Activated CD4-positive, alpha-beta memory T cell treated with anti-CD3 and anti-CD28 coated beads for 36 hours (primary cell): ENCODE measurements at places on chromosomes 1 and 21. TPM values are rescaled to one million over a fixed set of nuclear protein-coding genes. Genes with fewer than 3 reads are reported as not detected.

DNA sequence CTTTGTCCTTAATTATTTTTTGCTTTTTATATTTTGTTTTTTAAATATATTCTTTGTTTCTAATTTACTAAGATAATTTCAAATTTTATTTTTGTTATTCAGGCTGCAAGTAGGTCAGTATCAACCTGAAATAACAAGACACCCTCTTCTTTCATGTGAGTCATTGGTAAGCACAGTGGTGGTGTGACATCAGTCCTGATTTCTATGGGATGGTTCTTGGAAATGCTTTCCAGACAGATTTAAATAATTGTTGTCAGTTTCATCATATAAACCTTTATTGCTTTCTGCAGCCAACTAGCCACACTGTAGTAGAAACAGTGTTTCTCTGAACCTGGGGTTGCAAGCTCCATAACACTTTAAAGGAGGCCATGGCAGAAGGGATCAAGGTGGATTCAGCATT lies 157.5 kb upstream of the C21orf91 start:
- DNase-seq, result no peak

DNA sequence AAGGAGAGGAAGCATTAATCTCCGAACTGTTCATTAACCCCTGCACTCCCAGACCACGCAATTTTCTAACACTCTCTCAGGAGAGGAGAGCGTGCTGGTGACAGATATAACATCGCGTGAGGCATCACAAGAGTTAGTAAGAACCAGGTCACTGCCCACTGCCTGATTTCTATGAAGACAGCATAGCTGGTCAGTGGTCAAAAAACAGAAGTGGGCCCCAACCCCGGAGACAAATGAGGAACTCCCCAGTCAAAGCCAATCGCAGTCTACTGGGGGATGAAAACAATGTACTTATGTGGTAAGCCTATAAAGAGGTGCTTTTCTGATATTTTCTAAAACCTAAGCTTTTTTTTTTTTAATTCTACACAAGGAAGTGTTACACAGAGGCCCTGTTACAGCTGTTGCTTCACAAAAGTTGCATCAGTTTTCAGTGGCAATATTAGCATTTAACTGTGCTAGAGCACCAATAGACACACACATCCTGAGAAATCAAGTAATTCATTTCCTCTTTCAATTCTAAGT lies 231.8 kb upstream of the IRF2BP2 start:
- peak; percentile 23 for DNase-seq

CCDC28B gene
- total RNA-seq, result 14.8 TPM

GRCh38 chr1:169326956-169327268 lies 40.7 kb downstream of the NME7 start:
- DNase-seq, result no peak

DNA sequence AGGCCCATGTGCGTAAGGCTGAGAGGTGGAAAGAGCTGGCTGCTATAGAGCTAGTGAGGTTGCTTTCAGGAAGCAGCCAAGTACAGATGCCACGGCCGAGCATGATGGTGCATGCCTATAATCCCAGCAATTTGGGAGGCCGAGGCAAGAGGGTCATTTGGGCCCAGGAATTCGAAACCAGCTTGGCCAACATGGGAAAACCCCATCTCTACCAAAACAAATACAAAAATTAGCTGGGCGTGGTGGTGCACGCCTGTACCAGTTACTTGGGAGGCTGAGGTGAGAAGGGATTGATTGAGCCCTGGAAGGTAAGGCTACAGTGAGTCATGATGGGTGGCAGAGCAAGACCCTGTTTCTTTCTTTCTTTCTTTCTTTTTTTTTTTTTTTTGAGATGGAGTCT lies 2.7 kb downstream of the CCDC24 start:
- DNase-seq, result no peak

DNA sequence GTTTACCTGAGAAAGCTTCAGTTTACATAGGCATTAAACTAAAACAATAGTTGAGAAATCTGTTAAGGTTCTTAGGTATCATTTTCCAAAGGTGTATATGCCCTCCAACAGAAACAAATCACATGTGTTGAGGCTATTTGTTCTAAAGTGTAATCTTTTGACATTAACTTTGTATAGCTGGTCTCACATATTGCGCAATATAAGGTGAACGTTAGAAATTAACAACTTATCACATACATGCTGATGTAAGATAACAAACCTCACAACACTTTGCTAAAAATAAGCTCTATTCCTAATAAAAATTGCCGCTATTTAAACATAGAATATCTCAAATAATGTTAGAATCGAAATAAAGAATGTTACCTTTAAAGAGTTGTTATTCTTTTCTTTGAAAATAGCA lies 340.6 kb downstream of the SRGAP2C start:
- no peak for DNase-seq

SPRR1B gene
- not detected for total RNA-seq

HNRNPCL1 gene
- total RNA-seq, result not detected

GRCh38 chr1:46757247-46757955 lies 38.5 kb upstream of the EFCAB14 start:
- no peak for DNase-seq

GRCh38 chr1:1778663-1779319 lies 521 bp upstream of the NADK start:
- DNase-seq, result peak; percentile 87

- DNase-seq, result no peak
Measured at GRCh38 chr21:25997788-25998611, 172.6 kb downstream of the APP start.

- DNase-seq, result no peak
Measured at GRCh38 chr1:94876362-94876761, 50.5 kb downstream of the CNN3 start.

- DNase-seq, result no peak
Measured at GRCh38 chr21:26148071-26148839, 22.3 kb downstream of the APP start.

GRCh38 chr1:82152356-82153271 lies 351.9 kb downstream of the ADGRL2 start:
- no peak for DNase-seq

CLEC20A gene
- not detected for total RNA-seq

DNA sequence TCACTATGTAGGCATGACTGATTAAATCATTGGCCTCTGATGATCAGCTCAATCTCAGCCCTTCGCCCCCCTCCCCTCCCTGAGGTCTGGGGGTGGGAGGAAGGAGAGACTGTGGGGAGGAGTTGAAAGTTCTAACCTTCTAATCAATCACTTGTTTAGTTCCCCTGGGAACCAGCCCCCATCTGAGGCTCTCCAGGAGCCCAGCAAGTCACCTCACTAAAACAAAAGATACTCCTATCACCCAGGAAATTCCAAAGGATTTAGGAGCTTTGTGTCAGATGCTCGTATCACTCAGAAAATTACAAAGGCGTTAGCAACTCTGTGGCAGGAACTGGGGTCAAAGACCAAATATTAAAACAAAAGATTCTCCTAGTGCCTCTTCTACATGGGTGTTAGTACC lies 21.6 kb downstream of the SYF2 start:
- DNase-seq, result no peak

C21orf91 gene
- total RNA-seq, result 23.6 TPM

DNA sequence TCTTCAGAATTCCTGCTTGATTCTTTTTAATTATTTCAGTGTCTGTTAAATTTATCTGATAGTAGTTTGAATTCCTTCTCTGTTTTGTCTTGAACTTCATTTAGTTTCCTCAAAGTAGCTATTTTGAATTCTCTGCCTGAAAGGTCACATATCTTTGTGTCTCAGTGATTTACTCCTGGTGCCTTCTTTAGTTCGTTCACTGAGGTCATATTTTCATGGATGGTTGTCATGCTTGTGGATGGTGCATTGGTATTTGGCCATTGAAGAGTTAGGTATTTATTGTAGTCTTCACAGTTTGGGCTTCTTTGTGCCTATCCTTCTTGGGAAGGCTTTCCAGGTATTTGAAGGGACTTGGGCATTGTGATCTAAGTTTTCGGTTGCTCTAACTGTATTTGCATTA lies 267.9 kb downstream of the HHAT start:
- no peak for DNase-seq
